ENCODE measurements at places on chromosomes 5 and 9.

GRCh38 chr9:119101048-119101447 is 268.2 kb downstream of the BRINP1 start:
- no peak for DNase-seq

DNA sequence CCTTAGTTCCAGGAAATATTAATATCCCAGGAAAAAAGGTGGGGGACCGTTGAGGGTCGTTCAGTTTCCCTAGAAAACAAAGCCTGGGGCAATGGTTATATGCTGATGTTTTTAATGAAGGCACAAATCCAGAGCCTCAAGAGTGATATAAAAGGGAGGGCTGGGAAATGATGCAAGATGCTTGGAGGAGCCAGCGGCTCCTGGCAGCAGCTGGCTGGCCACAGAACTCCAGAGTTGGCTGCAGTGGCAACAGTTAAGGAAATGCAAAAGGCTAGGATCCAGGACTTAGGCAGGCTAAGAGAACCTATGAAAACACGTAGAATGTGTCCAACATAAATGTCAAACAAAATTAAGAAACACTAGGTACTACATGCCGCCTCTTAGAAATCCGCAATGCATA is 31.0 kb upstream of the B4GALT1 start:
- peak; percentile 47 for DNase-seq

- DNase-seq = no peak
Observed at GRCh38 chr9:99326112-99326916, 104.2 kb downstream of the SEC61B start.

DNA sequence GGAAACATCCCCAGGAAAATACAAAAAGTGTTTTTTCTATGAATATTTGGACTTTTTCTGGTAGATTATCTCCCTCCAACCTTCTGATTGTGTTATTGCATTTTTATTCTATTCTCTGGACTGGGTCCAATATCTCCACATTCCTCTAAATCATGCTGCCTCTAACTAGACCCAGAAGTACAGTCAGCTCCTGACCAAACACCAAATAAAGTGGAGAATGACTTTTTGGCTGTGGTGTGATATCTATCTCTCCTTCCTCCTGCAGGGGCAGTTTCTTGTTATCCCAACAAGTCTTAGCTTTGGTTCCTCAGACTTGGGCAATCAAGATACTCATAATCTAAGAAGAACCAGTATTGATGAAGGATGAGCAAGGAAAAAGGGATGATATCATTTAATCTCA is 3.2 kb upstream of the RAI14 start:
- no peak for DNase-seq

DNA sequence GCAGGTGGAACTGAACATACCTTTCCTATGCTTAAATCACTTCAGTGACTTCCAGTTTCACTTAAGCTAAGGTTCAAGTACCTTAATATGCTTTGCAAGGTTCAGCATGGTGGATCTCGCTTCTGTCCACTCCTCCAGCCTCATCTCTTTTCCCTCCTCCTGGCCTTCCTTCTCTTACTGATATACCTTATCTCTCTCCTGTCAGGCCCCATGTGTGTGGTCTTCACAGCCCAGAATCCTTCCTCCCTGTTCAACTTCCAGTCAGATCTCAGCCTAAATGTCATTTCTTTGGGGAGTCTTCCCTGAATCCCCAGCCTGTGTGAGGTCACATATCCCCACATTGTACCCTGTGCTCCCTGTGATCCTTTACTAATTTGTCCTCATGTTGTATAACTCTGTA is 87.7 kb downstream of the ANGPTL2 start:
- DNase-seq = no peak

- DNase-seq = no peak
Observed at GRCh38 chr5:93120051-93120450, 461.0 kb downstream of the NR2F1-AS1 start.

GRCh38 chr5:179484761-179485160 is 65.6 kb upstream of the RUFY1 start:
- no peak for DNase-seq

DNA sequence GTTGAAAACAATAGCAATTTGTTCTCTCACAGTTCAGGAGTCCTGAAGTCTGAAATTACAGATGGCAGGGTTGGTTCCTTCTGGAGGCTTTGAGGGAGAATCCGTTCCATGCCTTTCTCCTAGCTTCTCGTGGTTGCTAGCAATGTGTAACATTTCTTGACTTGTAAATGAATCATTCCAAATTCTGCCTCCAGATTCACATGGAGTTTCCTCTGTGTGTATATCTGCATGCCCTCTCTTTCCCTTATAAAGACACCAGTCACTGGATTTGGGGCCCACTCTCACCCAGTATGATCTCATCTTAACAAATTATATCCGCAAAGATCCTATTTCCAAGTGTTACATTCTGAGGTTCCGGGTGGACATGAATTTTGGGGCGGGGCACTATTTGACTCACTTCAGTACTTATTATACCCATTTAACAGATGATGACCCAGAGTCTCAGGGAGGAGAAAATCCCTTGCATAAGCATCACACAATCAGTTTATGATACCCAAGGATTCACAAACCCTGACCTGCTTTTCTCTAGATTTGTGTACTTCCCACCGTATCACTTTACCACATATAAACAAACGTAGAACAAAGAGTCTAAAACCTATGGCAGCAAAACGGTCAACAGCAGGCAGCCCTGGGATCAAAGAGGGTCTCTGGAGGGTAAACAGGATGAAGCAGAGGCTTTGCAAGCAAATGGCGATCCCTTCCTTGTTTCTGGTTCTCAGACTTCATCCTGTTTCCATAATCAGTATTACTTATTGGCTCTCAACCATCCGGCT is 93.7 kb downstream of the C9orf152 start:
- no peak for DNase-seq

- DNase-seq = no peak
Observed at GRCh38 chr5:76371960-76372322, 31.1 kb upstream of the IQGAP2 start.

DNA sequence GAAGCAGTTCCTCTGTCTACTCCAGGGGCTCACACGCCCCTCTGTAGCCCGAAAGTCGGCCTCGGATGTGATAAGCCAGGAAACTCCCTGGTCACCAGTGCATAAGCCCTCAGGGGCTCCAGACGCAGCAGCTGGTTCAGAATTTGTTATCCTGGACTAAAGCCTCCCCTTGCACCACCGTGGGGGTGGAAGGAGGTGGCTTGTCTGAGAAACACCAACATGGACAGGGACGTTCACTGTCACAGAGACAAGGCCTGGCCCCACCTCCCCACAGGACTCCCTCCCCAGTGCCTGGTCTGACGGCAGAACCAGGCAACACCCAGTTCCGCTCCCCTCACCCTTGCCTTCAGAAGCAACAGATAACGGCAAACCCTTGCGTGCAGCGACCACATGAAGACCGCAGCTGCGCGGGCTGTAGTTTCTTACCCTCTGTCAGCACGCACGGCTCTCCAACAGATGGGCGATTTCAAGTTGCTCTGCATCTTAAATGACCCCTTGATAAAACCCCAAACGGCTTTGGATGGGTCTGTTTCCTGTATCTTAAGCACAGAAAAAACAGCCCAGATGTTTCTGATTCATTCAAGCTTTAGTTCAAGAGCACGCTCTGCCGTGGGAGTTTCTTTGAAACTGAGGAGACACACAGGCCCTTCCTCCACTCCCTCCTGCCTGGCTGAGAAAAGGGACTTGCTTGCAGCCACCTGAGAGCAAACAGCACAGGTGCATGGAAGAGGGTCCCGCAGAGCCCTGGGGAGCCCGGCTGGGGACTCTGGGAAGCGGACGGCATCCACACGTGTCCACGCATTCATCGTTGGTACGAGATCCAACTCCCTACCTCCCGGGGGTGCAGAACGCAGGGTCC is 44.7 kb upstream of the NKD2 start:
- DNase-seq = no peak

- DNase-seq = no peak
Observed at GRCh38 chr5:154472871-154473580, 5.0 kb downstream of the HAND1 start.

DNA sequence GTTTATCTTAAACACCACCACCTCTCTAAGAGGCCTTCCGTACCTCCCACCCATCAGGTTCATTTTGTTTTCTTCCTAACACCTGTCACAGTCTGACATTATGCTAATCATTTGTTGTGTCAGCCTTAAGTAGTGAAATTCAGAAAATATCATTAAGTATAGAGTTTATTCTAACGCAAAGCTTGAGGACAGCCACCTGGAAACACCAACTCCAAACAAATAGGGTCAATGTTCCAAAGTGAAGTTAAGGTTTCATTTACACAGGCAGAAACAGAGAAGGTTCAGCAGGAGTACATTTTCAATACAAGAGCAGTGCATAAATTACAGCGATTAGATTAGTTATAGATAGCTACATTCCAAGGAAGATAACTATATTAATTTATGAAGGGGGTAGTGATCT is 1.3 kb upstream of the SMC5 start:
- DNase-seq = no peak

DNA sequence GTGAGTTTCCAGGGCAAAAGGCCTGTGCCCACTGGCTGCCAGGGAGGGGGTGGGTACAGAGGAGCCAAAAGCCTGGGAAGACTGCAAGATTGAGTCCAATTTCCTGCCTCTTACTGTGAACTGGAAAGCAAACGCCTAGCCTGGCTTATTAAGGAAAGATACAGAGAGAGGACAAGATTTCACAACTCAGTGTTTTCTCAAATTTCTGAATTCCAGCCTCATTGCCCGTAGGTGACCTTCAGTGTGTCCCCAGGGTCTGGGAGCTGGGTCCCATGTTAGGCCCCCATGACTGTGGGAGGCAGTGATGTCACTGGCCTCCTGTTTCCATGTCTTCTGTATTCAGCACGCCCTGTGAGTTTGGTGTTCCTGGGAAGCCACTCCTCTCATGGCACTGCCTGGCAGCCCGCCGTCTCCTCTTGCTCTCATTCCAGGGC is 60.6 kb upstream of the PTPN3 start:
- DNase-seq = peak; percentile 17

GRCh38 chr5:13673511-13673910 is 271.0 kb downstream of the DNAH5 start:
- DNase-seq = no peak

GRCh38 chr9:89444925-89445765 is 52.8 kb downstream of the SEMA4D start:
- no peak for DNase-seq

DNA sequence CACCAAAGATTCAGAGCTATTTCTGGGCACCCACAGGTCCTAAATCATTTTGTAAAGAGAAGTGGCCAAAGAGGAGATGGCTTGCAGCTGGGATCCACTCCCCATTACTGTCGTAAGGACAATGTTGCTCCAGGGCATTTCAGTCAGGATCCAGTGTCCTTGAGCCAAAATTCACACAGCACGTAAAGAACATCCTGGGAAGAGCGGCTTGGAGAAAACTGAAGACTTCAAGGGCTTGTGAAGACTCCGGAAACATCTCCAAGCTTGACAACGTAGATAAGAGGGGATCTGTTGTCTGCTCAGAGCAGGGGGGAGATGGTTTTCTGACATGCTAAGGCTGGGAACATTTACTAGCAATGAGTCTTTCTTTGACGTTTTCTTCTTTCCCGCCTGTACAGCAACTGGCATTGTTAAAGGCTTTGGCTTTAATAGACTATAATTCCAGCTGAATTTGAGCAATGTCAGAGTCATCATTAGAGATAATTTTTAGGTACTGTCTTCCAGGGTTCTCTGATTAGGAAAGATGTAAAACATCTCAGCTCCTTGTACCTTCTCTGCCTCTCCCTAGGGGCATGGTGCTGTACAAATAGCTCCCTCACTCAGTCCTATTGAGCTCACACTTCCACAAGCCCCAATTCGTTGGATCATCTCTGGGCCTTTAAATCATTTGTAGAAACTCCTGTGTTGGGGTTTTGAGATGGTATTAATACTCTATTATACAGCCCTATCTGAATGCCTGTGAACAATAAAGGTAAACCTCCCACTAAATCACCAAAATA is 39.7 kb downstream of the EGFLAM start:
- no peak for DNase-seq

DNA sequence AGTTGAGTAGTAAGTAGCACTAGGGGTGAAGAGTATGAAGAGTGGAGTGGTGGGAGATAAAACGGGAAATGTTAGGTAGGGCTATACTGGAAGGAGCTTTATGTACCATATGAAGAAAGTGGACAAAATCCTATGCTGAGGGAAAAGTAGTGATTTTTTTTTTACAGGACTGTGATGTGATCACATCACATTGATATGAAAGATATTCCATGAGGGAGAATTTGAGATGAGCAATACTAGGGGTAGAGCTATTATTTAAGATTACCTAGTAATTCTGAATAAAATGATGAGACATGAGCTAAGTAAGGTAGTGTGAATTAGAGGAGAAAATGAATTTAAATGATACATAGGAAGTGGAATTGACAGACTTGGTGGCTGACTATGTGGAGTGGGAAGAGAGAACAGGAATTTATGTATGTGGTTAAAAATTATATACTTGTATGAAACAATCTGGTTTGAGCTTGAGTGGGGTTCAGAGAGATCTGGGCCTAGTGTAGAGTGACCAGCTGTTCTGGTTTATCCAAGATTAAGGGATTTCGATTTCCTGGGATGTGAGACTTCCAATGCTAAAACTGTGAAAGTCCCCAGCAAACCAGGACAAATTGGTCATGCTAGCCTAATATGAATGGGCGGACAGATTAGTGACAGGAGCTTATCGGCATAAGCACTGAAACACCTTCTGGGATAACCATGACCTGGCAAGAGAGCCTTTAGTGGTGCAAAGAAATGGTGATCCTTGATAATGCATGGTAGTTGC is 29.3 kb upstream of the STOM start:
- DNase-seq = no peak

- DNase-seq = peak; percentile 43
Observed at GRCh38 chr9:72882117-72882775, 70.6 kb downstream of the ALDH1A1 start.

DNA sequence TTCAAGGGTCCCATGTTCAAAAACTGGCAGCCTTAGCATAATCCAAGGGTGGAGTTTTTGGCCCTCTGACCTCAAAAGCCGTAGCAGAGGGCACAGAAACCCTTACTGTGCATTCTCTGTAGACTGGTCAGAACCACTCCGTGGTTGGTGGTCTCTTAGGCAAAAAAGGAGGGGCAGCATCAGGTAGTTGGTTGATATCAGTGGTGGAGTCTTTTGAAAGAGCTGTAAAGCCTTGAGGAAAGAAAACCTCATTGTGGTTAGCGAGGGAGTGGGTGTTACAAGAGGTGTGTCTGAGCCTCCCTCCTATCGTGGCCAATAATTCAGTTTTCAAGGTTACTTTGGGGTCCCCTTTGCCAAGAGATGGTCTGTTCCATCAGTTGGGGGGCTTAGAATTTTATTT is 40.9 kb downstream of the ARHGEF28 start:
- no peak for DNase-seq

DNA sequence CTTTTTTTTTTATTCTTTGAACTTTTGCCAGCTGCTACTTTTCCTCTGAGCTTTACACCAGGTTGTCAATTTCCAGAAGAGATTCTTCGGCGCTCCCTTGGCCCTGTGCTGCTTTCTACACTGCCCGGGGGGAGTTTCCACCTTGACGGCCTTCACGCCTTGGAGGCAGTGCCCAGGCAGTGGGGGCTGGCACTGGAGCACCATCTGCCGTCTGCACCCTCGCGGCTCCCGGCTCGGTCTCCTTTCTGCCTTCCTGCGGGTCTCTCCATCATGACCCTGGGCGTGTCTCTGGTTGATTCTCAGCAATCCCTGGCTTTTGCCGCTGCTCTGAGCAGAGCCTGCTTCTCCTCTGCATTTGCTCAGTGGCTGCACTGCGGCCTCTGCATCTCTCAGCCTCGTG is 2.9 kb downstream of the SLC6A18 start:
- DNase-seq = no peak

- DNase-seq = peak; percentile 38
Observed at GRCh38 chr9:108800632-108801099, 55.1 kb downstream of the ACTL7B start.

- DNase-seq = no peak
Observed at GRCh38 chr5:133287500-133287899, 235.7 kb downstream of the HSPA4 start.

Data from gastrocnemius medialis (tissue), 4 donors.